ENCODE measurements at places on chromosomes 5 and 9.

- no peak for DNase-seq
These were observed 118.8 kb upstream of the RPS23 start for GRCh38 chr5:82396871-82397514.

GRCh38 chr9:75604661-75605060 lies 285.8 kb upstream of the PCSK5 start:
- DNase-seq = no peak

- no peak for DNase-seq
These were observed 708.7 kb downstream of the CDH9 start for GRCh38 chr5:26329562-26330189.

DNA sequence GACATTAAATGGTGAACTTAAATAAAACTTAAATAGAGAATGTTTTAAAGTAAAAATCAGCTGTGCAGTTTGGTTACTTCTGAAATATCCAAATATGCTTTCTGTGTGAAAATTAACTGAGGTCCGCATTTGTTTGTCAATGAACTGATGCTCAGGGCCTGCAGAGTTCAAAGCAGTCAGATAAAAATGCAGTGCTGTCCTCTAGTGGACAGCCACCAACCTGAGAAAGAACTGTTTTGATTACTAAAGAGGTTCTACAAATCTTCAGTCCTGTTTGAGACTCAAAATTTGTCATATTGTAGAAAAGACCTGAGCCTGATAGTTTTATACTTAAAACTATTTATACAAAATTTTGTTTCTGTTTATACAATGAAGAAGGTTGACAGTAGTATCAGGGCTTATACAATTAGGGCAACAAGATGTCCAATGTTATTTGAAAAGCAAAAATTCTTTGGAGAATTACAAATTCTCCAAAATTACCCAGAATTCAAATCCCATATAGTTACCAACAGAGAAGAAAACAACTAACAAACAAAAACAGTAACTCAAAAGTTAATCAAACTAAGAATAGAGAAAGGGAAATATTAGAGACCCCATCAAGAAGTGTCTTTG lies 232.3 kb upstream of the TBCA start:
- no peak for DNase-seq

DNA sequence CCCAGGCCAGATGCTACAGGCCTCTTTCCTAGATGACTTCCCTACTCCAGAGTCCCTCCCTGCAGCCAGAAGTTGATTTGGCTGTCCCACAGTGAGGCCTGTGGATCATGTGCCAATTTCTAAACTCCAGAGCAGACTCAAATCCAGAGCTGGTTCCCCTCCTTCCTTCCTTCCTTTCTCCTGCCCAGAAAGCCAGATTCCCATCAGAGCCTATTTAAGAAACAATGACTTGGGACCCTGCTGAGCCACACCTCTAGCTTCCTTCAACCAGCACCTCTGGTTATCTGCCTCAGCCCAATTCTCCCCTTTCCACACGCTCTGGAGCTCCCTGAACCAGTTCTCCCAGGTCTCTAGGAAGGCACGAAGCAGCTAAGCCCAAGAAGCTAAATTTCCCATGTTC lies 7.2 kb downstream of the FAM219A start:
- DNase-seq = no peak

- no peak for DNase-seq
These were observed 2.2 kb downstream of the NR2F1 start for GRCh38 chr5:93585041-93585766.

- DNase-seq = no peak
These were observed 12.2 kb downstream of the TMEFF1 start for GRCh38 chr9:100485196-100485595.

Data from activated naive CD4-positive, alpha-beta T cell (primary cell).